ENCODE measurements at places on chromosomes 4 and X.

- DNase-seq, result no peak
These were observed 93.6 kb downstream of the PDLIM5 start for GRCh38 chr4:94545296-94545695.

DNA sequence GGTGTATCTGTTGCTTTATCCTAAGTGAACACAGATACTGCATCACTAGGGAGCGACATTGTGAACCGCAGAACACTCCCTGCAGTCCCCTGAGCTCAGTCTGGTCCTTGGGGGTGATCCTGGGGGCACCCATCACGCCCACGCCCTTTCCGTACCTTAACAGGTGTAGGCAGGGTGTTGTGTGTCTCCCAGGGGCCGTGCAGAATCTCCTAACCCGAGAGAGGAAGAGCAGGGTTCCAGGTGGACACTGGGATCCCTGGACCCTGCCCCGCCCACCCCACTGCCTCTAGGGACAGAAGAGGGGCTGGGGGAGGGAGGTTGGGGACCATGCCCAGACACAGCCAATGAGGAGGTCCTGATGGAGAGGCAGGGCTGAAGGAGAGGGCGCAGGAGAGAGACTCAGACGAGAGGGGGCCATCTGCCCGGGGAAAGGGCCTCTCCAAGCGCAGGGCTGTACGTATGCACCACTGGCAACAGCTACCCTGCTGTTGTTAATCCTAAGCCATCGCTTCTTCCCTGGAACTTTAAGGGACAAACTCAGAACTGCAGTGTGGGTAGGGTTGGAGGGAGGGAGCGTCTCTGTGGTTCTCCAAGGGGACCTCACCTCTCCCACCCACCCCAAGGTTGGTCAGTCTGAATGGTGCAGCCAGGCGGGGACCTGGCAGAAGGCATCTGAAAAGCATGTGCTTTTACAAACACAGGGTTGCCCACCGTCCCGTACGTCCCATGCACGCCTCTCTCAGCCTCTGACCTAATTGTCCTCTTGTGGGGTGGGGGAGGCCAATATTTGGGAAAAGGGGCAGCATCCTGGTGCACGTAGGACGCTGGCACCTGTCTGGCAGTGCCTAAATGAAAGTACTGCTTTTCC is 2.5 kb downstream of the P2RY8 start:
- DNase-seq, result peak; percentile 45

DNA sequence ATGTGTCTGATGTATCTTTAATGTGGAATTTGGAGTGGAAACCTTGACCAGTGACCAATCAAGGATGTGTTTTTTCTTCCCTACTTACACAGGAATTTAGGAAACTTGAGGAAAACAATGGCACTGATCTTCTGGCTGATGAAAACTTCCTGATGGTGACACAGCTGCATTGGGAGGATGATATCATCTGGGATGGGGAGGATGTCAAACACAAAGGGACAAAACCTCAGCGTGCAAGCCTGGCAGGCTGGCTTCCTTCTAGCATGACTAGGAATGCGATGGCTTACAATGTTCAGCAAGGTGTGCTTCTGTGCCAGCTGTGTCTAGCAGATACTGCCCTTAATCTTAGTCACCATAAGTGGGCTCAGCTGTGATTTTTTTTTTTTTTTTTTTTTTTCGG is 12.6 kb downstream of the TAF1 start:
- DNase-seq, result no peak

DNA sequence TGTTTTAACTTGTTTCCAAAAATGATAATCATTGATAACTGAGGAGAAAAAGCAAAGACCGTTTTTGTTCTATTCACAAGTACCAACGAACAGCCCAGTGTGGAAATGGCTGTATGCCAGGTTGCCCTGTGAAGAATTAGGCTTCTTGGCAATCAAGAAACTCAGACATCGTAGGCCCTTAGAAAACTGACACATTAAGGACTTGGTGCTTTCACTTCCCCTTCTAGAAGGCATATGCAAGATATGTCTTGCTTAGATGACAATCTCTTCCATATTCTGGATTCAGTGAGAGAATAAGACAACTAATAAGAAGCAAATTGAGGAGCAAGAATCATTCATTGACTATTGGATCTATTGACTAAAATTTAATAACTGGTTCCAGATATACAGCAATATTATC is 56.6 kb downstream of the ANAPC10 start:
- no peak for DNase-seq

DNA sequence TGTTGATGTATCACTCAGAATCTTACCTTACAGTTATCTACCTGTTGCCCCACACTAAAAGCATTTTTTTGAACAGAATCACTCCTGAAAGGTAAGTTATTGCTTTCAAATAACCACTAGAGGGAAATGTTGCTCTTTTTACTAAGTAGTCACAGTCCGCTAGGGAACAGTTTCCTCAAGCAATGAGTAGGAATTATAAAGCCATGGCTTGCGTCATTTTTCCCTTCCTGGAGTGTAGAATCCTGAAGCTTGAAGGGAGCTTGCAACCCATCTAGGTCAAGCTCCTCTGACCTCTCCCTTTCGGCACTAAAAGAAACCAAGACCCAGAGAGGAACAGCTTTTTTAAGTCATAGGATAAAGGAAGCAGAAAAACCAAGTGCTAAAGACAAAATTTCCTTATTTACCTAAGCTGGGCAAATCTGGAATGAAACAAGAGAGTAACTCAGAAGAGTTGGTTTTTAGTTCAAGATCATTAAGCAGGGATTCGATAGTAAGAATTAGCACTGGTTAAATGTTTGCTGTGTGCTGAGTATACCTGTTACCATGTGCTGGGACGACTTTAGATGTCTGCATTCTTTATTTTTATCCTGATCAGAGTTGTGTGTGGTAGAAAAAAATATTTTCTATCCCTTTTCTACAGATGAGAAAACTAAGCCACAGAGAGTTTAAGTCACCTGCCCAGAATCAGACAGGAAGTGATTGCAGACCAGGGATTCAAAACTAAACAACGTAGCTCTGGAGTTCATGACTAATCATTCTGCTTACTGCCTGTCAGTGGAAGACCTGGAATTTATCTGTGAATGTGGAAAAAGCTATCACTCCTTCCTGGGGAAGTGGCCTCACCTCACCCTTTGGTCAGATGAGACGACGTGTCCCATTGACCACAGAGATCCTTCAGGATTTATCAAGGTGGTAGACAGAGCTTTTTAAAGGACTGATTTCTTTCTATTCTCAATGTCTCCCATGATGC is 631.5 kb downstream of the RAB28 start:
- no peak for DNase-seq

All from stimulated activated CD4-positive, alpha-beta T cell treated with anti-CD3 and anti-CD28 coated beads, Interleukin-4, amount 100 ng/mL, for 24 hours (primary cell).